ENCODE measurements at places on chromosomes 12 and 14. TPM values are rescaled to one million over a fixed set of nuclear protein-coding genes. Genes with fewer than 3 reads are reported as not detected.
A peak's percentile ranks its signal among the peaks of the same experiment; 100 is the strongest.

- H3K4me3 ChIP-seq: no peak overlapping the region
- no peak overlapping the region for H3K27ac ChIP-seq
- no peaks in the 10 kb centered on the region for H3K4me1 ChIP-seq
- no peaks in the 10 kb centered on the region for H3K36me3 ChIP-seq
Observed at GRCh38 chr12:42957561-42958290, 368.2 kb upstream of the PRICKLE1 start.

GRCh38 chr12:119012179-119012578, 30.8 kb downstream of the SRRM4 start:
- DNase-seq: no peak
- peaks cover 3% of the 10 kb centered on the region for H3K27me3 ChIP-seq
- no peak overlapping the region for H3K27ac ChIP-seq
- no peak overlapping the region for H3K4me3 ChIP-seq
- no peaks in the 10 kb centered on the region for H3K36me3 ChIP-seq

DNA sequence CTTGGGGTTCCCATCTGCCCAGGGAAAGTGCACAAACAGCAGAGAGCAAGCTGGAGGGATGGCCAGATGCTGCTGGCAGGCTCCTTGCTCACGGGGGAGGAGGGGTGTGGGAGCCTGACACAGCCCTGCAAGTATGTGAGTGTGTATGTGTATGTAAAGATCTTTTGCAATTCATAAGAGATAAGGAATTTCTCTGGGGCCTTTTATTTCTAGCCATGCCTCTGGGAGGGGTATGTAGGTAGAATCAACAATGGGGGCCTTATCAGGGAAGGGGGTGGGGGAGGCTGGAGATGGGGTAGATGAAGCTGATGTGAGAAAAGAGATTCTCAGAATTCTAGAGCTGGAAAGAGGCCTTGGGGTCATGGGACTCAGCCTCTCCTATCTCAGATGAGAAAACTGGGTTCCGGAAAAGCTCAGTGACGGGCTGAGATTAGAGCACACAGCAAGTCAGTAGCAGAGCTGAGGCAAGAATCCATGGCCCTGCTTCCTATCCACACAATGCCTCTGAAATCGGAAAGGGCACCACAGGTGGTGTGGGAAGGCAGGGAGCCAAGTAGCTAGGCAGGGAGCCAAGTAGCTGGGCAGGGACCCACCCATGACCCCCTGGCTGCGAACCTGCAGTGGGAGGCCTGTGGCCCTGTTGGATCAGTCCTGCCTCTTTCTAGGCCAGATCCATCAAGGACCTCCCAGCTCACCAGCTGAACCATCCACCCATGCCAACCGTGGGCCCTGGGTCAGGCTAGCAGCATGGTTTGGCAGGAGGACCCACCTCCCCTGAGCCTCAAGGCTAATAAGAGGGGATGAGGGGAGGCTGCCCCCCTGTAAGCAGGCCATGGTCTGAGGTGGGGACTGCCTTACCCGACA, 54.7 kb downstream of the PLEKHG3 start:
- no peak overlapping the region for H3K4me3 ChIP-seq
- peaks cover 8% of the 10 kb centered on the region for H3K27me3 ChIP-seq
- H3K27ac ChIP-seq: peak overlapping the region; percentile 33
- peaks cover 6% of the 10 kb centered on the region for H3K36me3 ChIP-seq
- no peak for DNase-seq

DNA sequence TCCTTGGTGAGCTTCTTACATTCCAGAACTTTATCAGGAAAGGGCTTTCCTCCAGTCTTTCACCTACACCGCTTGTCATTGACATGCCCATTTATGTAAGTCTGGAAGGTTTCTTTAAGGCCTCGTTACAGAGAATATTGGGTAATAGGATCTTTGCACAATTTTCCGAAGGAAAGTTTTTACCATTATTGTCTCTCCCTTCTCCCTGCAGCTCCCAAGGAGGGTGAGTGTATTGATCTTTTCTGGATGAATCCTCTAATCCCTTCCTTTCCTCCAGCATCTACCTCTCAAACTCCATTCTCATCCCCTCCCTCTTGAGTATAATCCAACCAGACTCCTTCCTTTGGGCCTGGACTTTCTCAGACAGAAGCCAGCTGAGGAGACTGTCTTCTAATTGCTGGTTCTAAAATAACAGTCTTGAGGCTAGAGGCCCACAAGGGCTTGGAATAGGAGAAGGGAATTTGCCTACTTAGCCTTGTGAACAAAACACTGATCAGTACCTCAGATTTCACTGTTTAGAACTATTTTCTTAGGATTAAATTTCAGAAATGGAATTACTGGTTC, 21.8 kb downstream of the WNK1 start:
- H3K4me3 ChIP-seq: no peak overlapping the region
- H3K36me3 ChIP-seq: peaks cover 14% of the 10 kb centered on the region
- H3K27me3 ChIP-seq: no peaks in the 10 kb centered on the region
- DNase-seq: no peak

- no peak overlapping the region for H3K4me3 ChIP-seq
- no peaks in the 10 kb centered on the region for H3K36me3 ChIP-seq
- no peak for DNase-seq
- peaks cover 21% of the 10 kb centered on the region for H3K4me1 ChIP-seq
- H3K27me3 ChIP-seq: no peaks in the 10 kb centered on the region
Observed at GRCh38 chr14:68691031-68691791, 101.7 kb downstream of the ZFP36L1 start.

- H3K4me3 ChIP-seq: peak overlapping the region; percentile 23
- H3K27ac ChIP-seq: peak overlapping the region; percentile 87
- H3K27me3 ChIP-seq: no peaks in the 10 kb centered on the region
- H3K4me1 ChIP-seq: peaks cover 61% of the 10 kb centered on the region
- DNase-seq: no peak
Observed at GRCh38 chr14:24247422-24247821, 5.0 kb upstream of the TINF2 start.

GRCh38 chr14:99574099-99574880, 29.7 kb downstream of the CCDC85C start:
- H3K36me3 ChIP-seq: no peaks in the 10 kb centered on the region
- no peaks in the 10 kb centered on the region for H3K27me3 ChIP-seq
- H3K27ac ChIP-seq: no peak overlapping the region
- no peak overlapping the region for H3K4me3 ChIP-seq
- no peaks in the 10 kb centered on the region for H3K4me1 ChIP-seq

DNA sequence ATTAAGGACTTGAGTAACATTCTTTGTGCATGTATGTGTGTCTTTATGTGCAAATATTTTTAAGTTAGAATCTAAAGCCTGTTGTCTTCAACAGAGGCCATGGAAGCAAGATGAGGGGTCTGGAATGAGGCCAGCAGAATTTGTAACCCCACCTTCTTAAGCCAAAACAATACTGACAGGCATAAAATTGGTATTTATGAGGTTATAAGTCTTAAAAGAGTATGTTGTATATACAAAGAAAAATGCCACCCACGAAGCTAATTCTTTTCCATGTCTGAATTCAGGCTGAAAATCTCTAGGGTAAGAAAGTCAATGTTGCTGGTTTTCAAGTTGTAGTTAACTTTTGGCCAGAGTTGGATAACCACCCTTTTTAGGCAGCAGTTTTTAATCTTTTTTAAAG, 86.2 kb upstream of the TMTC1 start:
- H3K27ac ChIP-seq: no peak overlapping the region
- no peaks in the 10 kb centered on the region for H3K27me3 ChIP-seq
- DNase-seq: no peak
- H3K36me3 ChIP-seq: no peaks in the 10 kb centered on the region
- H3K4me3 ChIP-seq: no peak overlapping the region

GRCh38 chr12:20800160-20800559, 10.3 kb upstream of the SLCO1B3 start:
- no peak for DNase-seq
- no peaks in the 10 kb centered on the region for H3K36me3 ChIP-seq
- no peak overlapping the region for H3K4me3 ChIP-seq
- H3K4me1 ChIP-seq: no peaks in the 10 kb centered on the region

- H3K27ac ChIP-seq: peak overlapping the region; percentile 96
- no peaks in the 10 kb centered on the region for H3K27me3 ChIP-seq
- H3K4me1 ChIP-seq: peaks cover 62% of the 10 kb centered on the region
- H3K36me3 ChIP-seq: peaks cover 77% of the 10 kb centered on the region
- no peak overlapping the region for H3K4me3 ChIP-seq
- no peak for DNase-seq
Observed at GRCh38 chr14:91117960-91118359, 4.1 kb downstream of the DGLUCY start.

GRCh38 chr14:89810101-89810500, 144.4 kb downstream of the EFCAB11 start:
- H3K36me3 ChIP-seq: no peaks in the 10 kb centered on the region
- no peak overlapping the region for H3K4me3 ChIP-seq
- no peaks in the 10 kb centered on the region for H3K4me1 ChIP-seq
- peaks cover 11% of the 10 kb centered on the region for H3K27me3 ChIP-seq

Gene CMKLR1
- not detected for total RNA-seq

All from activated CD4-positive, alpha-beta memory T cell treated with anti-CD3 and anti-CD28 coated beads, Interleukin-2, amount 10 ng/mL, durations not matched to agents 7 days and 5 days (primary cell).